ENCODE measurements at places on chromosomes 1 and 21.

GRCh38 chr1:225691861-225692516 is 39.1 kb upstream of the ENAH start:
- no peak for DNase-seq

DNA sequence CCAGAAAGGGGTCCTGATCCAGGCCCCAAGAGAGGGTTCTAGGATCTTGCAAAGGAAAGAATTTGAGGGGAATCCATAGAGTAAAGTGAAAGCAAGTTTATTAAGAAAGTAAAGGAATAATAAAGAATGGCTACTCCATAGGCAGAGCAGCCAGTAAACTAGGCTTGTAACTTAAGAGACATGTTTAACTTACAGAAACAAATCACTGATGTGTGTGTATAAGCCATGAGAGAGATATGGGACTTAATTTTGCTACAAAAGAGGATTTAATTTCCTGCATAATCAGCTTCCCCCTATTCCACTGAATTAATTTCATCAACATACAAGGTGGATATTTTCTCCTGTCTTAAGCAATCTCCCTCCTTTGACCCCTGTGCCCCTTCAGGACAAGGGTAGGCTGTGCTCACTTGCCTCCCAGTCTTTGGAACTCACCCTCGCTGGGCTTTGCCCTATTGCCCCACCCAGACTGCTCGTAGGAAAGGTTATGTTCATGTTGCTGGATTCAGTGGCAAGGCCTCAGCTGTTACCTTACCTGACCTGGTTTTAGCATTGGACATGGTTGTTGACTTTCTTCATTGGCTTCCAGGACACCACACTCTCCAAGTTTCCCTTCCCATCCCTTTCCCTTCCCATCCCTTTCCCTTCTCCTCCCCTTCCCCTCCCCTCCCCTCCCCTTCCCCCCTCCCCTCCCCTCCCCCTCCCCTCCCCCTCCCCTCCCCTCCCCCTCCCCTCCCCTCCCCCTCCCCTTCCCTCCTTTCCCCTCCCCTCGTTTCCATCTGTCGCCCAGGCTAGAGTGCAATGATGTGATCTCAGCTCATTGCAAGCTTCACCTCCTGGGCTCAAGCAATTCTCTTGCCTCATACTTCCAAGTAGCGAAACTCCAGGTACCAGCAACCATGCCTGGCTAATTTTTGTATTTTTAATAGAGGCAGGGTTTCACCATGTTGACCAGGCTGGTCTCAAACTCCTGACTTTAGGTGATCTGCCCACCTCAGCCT is 44.6 kb downstream of the TBCE start:
- peak; percentile 49 for DNase-seq

GRCh38 chr21:35852820-35853219 is 207.5 kb downstream of the SETD4 start:
- DNase-seq: no peak

GRCh38 chr1:145918992-145919939 is 749 bp upstream of the PEX11B start:
- peak; percentile 83 for DNase-seq

GRCh38 chr1:29254346-29254745 is 18.0 kb downstream of the PTPRU start:
- no peak for DNase-seq

DNA sequence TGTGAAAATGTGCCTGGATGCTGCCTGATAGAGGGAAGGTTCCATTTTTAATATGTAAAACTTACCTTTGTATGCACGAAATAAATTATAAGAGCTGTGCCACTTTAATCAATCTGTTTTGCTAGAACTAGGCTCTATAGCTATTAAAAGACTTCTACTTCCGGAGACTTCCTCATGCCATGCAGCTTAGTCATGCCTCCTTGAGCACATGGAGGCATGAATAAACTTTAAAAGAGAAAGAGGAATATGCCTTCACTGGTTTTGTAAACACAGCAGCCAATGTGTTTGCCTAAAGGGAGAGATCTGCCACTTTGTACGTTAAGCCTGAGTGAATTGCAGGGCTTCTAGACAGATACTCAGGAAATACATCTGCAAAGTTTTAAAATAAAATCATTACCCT is 604.6 kb downstream of the LRRIQ3 start:
- no peak for DNase-seq

DNA sequence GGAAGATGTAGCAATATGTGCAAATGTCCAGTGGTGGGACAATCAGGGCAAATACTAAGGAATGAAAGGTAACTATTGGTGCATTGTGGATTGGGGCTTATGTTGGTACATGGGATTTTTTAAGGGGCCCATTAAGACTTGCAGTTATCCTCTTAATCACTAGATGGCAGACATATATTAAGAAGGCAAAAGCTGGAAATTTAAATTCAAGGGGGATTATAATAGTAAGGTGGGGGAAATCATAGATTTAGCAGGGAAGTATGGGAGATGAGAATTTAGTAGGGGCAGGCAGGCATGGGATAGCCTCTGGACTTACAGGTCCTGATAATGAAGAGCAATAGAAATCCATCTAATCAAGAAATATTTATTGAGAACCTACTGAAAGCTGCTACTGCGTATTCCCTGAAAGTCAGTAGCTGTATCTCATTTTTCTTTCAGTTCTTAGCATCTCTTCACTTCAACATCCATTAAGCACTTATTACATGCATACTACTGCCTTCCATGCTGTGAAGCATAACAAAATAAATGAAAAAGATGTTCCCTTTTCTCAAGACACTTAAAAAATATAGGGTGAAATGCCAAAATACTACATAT is 251.8 kb downstream of the CRB1 start:
- DNase-seq: no peak

DNA sequence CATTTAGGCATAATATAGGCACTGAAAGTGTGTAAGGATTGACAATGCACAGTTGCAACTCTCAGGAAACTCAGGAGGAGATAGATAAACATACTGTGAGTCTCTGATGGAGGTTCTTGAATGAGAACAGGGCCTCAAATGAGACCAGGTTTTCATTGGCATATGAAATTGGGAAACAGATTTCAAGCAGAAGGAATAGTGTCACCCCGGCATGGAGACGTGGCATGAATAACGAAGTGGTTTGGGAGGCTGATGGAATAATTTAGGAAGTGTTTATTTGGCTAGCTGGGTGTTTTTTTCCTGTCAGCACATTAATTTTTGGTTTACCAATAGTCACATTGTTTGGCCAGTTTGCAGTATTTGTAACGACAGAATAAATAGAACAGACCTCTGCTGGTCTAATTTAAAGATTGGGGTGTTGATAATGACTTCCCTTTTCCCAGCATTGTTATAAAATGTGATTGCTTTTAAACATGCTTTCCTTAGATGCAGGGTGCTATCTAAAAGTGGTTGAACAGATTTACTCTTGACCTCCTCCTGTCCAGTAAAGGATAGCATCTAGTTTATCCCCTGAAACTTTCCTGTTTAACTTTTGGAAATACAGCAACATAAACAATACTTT is 132.0 kb downstream of the C1orf21 start:
- DNase-seq: no peak

DNA sequence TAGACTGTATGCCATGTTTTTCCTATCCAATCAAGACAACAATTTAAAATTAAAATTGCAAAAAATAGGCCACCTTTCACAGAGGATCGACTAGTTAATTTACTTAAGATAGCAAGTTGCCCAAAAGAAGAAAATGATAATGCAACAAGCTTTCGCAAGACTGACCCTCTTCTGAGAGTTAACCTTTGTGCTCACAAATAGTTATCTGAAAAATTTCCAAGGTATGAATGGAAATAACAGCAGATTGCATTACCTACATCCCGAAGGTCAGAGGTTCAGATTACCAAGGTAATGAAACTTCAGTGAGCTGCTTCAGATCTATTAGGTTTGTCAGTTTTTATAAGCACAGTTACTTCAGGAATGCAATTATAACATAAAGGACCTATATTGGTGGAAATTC is 298.0 kb downstream of the KCTD3 start:
- no peak for DNase-seq

DNA sequence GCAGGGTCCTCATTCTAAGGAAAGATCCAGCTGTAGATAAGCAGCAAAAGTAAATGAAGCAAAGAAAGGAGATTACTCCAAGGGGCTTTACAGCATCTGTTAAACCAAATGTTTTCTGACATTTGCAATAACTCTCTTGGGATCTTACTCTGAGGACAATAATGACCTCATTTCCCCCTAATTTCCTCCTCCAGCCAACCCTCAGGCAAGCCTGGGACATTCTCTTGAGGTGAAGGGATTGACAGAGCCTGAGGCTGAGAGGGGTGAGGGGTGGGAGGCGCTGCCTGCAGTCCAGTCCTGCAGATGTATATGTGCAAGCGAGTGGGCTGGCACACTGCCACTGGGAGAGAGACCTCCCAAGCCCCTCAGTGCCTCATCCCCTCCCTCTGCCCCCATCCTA is 40.5 kb upstream of the NEK2 start:
- peak; percentile 89 for DNase-seq
